ENCODE measurements at places on chromosomes 3 and 15. TPM values are rescaled to one million over a fixed set of nuclear protein-coding genes. Genes with fewer than 3 reads are reported as not detected.

Gene NISCH
- 91.5 TPM for total RNA-seq

Gene DNAJC13
- total RNA-seq, result 53.0 TPM

Gene ARNT2
- total RNA-seq, result 130 TPM

Gene C3orf80
- 3.9 TPM for total RNA-seq

Gene MAGI1
- 41.5 TPM for total RNA-seq

Gene CP
- total RNA-seq, result 48.7 TPM

DNA sequence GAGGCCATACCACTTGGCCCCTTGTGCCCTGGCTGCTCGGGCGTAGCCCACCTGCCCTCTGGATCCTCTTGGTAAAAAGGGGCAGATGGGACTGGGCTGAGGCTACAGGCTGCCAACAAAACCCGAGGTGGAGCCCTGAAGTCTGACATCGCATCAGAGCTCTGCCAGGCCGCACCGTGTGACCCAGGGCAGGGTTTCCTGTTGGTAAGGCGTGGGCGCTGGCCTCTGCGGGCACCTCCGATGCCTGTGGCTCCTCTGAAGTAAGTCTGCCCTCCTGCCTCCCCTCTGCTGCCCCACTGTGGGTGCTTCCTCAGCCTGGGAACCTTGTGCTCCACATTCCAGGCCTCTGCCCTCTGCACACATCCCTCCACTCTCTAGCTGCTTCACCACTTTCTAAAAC, 8.9 kb downstream of the CHDH start:
- no peaks in the 10 kb centered on the region for H3K27me3 ChIP-seq
- peaks cover 12% of the 10 kb centered on the region for H3K4me1 ChIP-seq
- H3K36me3 ChIP-seq, result peaks cover 30% of the 10 kb centered on the region
- no peak overlapping the region for H3K4me3 ChIP-seq
- no peak overlapping the region for H3K27ac ChIP-seq

GRCh38 chr3:115859002-115859807, 235.9 kb downstream of the GAP43 start:
- peaks cover 4% of the 10 kb centered on the region for H3K4me1 ChIP-seq
- H3K27me3 ChIP-seq, result no peaks in the 10 kb centered on the region
- no peak overlapping the region for H3K27ac ChIP-seq
- no peak overlapping the region for H3K4me3 ChIP-seq
- DNase-seq, result no peak

DNA sequence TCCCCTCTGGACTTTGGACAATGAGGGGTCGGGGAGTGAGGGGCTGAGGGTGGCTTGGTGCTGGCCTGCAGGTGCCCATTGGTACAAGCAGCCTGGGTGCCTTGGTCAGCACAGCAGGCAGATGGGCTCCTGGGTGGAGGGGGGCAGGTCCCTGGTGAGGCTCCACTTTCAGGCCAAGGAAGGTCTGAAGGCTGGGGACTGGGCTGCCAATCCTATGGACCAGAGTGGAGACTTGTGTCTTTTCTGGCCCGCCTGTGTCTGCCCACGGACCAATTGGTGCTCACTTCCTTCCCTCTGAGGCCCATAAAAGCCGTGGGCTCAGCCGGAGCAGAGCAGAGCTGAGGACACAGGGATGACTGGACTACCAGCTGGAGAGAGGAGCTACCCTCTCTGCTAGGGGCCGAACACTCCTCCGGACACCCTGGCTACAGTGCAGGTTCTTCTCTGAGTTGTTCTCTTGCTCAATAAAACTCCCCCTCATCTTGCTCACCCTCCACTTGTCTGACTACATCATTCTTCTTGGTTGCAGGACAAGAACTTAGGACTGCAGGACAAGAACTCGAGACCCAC, 31.9 kb upstream of the IREB2 start:
- no peak overlapping the region for H3K4me3 ChIP-seq
- no peaks in the 10 kb centered on the region for H3K36me3 ChIP-seq
- peaks cover 5% of the 10 kb centered on the region for H3K27me3 ChIP-seq
- no peak overlapping the region for H3K27ac ChIP-seq

DNA sequence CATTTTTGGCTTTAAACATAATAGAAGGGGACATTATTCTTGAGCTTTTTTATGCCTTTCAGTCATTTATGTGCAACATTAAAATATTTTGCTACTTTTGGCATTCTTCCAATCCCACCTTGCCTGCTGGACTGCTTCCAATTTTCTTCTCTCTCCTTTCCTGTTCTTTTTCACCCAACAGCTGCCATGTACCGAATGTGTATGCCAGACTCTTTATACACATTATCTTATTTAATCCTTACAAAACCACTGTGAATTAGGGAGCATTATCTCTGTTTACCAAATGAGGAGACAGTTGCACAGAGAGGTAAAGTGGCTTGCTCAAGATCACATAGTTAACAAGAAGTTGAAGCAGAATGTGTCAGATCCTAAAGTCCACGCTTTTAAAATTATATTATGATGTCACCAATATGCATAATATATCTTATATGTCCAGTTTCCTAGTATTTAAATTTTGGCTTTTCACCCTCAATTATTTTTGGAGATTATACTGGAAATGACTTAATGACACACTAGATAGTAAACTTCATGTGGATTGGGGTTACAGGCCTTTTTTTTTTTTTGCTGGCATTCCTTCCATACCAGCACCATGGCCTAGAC, 231.5 kb downstream of the THRB start:
- DNase-seq, result no peak
- no peak overlapping the region for H3K27ac ChIP-seq
- H3K4me1 ChIP-seq, result no peaks in the 10 kb centered on the region
- H3K4me3 ChIP-seq, result no peak overlapping the region
- H3K36me3 ChIP-seq, result no peaks in the 10 kb centered on the region

- no peaks in the 10 kb centered on the region for H3K27me3 ChIP-seq
- no peak for DNase-seq
- H3K4me3 ChIP-seq, result no peak overlapping the region
- no peaks in the 10 kb centered on the region for H3K36me3 ChIP-seq
- H3K27ac ChIP-seq, result no peak overlapping the region
Observed at GRCh38 chr15:50259276-50259675, 6.2 kb downstream of the HDC start.

GRCh38 chr3:188760408-188760807, 411.4 kb upstream of the TPRG1 start:
- no peaks in the 10 kb centered on the region for H3K4me1 ChIP-seq
- no peaks in the 10 kb centered on the region for H3K36me3 ChIP-seq
- DNase-seq, result no peak
- no peaks in the 10 kb centered on the region for H3K27me3 ChIP-seq
- H3K4me3 ChIP-seq, result no peak overlapping the region

- H3K27me3 ChIP-seq, result no peaks in the 10 kb centered on the region
- DNase-seq, result no peak
- H3K27ac ChIP-seq, result no peak overlapping the region
- peaks cover 16% of the 10 kb centered on the region for H3K4me1 ChIP-seq
- H3K4me3 ChIP-seq, result no peak overlapping the region
- H3K36me3 ChIP-seq, result peaks cover 48% of the 10 kb centered on the region
Observed at GRCh38 chr15:67186226-67186649, 68.2 kb downstream of the AAGAB start.

DNA sequence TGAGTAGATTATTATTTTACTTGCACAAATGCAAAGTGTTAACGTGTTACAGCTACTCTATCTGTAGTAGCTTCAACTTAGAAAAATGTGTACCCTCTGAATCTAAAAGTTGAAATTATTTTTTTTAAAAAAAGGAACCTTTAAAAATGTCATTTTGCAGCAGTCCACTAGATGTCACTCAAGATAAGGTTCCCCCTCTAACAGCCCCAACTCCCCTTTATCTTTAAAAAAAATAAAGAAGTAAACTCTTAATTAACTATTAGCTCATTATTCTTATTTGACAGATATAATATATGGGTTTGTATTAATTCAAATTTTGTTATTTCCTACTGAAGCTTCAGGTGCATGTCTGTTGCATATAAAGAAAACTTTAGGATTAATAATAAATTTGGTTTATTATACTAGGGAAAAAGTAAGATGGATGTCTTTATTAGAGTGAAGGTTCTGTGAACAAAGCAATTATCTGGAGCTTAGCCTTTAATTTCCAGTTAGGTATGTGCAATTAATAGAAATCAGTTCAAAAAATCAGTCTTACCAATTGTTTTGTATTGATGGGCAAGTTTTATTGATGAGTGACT, 288.5 kb downstream of the VGLL3 start:
- H3K4me1 ChIP-seq, result no peaks in the 10 kb centered on the region
- H3K4me3 ChIP-seq, result no peak overlapping the region
- H3K36me3 ChIP-seq, result no peaks in the 10 kb centered on the region
- no peaks in the 10 kb centered on the region for H3K27me3 ChIP-seq
- H3K27ac ChIP-seq, result no peak overlapping the region

- no peaks in the 10 kb centered on the region for H3K36me3 ChIP-seq
- H3K4me1 ChIP-seq, result no peaks in the 10 kb centered on the region
- no peaks in the 10 kb centered on the region for H3K27me3 ChIP-seq
Observed at GRCh38 chr3:143471705-143472104, 352.1 kb downstream of the CHST2 start.

GRCh38 chr15:80576519-80577090, 118.5 kb upstream of the ABHD17C start:
- H3K36me3 ChIP-seq, result peaks cover 71% of the 10 kb centered on the region
- DNase-seq, result no peak
- H3K4me3 ChIP-seq, result no peak overlapping the region
- H3K27ac ChIP-seq, result no peak overlapping the region
- no peaks in the 10 kb centered on the region for H3K27me3 ChIP-seq
- peaks cover 15% of the 10 kb centered on the region for H3K4me1 ChIP-seq

- DNase-seq, result no peak
- no peaks in the 10 kb centered on the region for H3K27me3 ChIP-seq
- H3K36me3 ChIP-seq, result no peaks in the 10 kb centered on the region
Observed at GRCh38 chr3:107498646-107499045, 24.1 kb upstream of the BBX start.

Data from spinal cord (tissue), 10 donors.